ENCODE measurements at places on chromosomes 13 and 19. TPM values are rescaled to one million over a fixed set of nuclear protein-coding genes. Genes with fewer than 3 reads are reported as not detected.
A peak's percentile ranks its signal among the peaks of the same experiment; 100 is the strongest.

Gene ING1
- total RNA-seq = 15.2 TPM

DNA sequence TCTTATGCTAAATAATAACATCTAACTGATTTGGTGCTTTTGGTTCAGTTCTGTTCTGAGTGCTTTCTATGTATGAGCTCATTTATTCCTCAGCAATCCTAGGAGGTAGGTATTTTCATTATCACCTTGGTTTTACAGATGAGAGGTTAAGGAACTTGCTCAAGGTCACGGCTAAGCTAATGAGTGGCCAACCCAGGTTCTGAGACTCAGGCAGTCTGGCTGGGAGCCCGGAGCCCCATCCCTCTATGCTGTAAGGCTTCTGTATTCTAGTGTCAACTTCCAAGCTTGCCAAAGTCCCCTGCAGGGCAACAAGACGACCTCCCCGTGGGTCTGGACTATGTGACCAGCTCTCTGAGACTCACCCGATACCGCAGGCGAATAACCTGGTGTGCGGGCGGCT lies 60.5 kb downstream of the PARP4 start:
- H3K27ac ChIP-seq = no peak overlapping the region
- H3K4me1 ChIP-seq = no peaks in the 10 kb centered on the region
- no peaks in the 10 kb centered on the region for H3K36me3 ChIP-seq
- no peak overlapping the region for H3K4me3 ChIP-seq

Gene DCT
- total RNA-seq = 0.20 TPM

DNA sequence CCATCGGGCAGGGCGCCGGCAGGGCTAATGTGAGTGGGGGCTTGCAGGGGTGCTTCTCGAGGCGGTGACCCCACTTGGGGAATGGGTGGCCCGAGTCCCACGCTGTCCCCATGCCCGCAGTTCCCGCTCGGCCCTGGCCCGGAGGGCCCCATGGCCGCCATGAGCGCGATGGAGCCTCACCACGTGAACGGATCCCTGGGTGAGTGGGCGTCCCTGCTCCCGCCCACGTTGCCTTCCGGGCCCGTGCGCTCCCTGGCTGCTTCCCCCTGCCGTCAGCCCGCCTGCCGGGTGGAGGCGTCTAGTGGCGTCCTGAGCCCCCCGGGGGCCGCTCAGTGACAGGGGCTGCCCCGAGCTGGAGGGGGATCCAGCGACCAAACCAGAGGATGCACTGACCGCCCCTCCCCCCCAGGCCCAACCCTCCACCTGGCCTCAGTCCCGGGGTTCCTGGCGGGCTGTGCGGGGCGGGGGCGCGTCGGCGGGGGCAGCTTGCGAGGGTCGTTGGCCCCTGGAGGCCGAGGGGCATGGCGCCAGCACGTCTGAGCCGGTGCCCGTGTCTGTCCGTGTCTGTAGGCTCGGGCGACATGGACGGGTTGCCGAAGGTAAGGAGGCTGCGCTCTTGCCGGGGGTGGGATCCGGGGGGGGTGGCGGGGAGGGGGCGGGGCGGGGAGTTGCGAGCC lies 4.8 kb downstream of the ISYNA1 start:
- H3K4me3 ChIP-seq = peak overlapping the region; percentile 83
- peaks cover 17% of the 10 kb centered on the region for H3K4me1 ChIP-seq
- H3K27ac ChIP-seq = peak overlapping the region; percentile 43
- H3K36me3 ChIP-seq = no peaks in the 10 kb centered on the region

- peak within 1 kb of the TSS; percentile 85 for H3K4me3 ChIP-seq
- H3K27ac ChIP-seq = peak within 1 kb of the TSS; percentile 77
- no peak for DNase-seq
- H3K4me1 ChIP-seq = peaks cover 25% of the 10 kb centered on the region
- H3K36me3 ChIP-seq = no peaks in the 10 kb centered on the region
Measured at GRCh38 chr19:55647732-55648584, at the start of gene CCDC106. Gene CCDC106, plus strand, starts transcription at chr19:55648212. Its CDS starts 835 bp downstream, at chr19:55649047.

- H3K36me3 ChIP-seq = peaks cover 3% of the 10 kb centered on the region
- no peaks in the 10 kb centered on the region for H3K4me1 ChIP-seq
- H3K4me3 ChIP-seq = no peak overlapping the region
- no peak for DNase-seq
- H3K27ac ChIP-seq = no peak overlapping the region
- peaks cover 33% of the 10 kb centered on the region for H3K27me3 ChIP-seq
Measured at GRCh38 chr19:5313307-5313706, 27.3 kb downstream of the PTPRS start.

DNA sequence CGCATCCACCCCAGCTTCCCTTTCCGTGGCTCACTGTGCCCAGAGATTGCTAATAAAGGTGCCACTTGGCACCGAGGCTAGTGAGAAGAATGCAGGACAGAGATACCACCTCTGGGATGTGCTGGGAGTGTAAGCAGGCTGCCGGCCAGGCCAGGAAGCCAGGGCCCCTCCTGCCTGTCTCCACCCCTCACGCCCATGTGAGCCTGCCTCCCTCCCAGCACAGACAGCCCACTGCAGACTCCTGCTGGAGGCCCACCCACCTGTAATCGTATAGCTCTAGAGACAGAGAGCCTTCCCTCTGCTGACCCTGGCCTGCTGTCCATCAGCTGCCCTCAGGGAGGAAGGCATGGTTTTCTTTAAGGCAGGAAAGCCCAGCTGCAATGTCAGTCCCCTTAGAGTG lies 13.9 kb downstream of the VSTM2B start:
- H3K36me3 ChIP-seq = peaks cover 3% of the 10 kb centered on the region
- DNase-seq = no peak
- H3K4me1 ChIP-seq = no peaks in the 10 kb centered on the region
- no peak overlapping the region for H3K27ac ChIP-seq

Gene NLRP11
- not detected for total RNA-seq

DNA sequence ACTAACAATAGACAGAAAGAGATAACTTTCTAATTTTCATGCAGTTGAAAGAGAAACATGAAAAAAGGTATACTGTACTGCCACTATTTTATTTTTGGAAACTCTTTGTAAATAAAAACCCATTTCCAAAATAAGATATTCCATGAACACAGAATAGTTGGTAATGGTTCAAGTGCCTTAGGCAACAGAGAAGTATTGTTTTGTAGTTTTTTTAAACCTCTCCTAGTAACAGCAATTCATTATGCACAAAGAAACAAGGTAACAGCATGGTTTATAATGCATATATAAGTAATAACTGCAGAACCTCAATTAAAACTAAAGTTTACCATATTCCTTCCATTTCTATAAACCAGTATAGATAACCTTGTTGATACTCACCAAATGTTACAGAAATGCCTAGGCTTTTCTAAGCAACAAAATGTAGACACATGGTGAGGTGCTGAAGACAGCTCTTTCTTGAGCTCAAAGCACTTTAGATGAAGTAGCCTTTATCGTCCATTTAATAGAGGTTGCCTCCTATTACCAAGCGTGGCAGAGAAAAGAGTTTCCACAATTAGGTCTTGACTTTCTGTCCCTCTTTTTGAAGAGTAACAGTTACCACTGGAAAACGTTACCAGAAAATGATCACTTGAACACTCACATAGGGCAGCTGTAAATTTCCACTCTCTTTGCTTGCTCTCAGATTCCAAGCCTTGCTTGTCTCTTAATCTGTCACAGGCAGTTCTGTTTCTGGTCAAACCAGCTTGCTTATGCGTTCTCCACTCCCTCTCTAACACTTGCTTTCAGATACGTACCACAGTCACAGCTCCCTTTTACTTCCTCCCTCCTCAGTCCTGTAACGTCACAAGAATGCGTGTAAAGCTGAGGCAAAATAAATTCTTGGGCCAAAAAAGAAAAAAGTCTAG lies 42.9 kb downstream of the CAB39L start:
- no peak for DNase-seq
- H3K4me3 ChIP-seq = no peak overlapping the region
- H3K27ac ChIP-seq = no peak overlapping the region

DNA sequence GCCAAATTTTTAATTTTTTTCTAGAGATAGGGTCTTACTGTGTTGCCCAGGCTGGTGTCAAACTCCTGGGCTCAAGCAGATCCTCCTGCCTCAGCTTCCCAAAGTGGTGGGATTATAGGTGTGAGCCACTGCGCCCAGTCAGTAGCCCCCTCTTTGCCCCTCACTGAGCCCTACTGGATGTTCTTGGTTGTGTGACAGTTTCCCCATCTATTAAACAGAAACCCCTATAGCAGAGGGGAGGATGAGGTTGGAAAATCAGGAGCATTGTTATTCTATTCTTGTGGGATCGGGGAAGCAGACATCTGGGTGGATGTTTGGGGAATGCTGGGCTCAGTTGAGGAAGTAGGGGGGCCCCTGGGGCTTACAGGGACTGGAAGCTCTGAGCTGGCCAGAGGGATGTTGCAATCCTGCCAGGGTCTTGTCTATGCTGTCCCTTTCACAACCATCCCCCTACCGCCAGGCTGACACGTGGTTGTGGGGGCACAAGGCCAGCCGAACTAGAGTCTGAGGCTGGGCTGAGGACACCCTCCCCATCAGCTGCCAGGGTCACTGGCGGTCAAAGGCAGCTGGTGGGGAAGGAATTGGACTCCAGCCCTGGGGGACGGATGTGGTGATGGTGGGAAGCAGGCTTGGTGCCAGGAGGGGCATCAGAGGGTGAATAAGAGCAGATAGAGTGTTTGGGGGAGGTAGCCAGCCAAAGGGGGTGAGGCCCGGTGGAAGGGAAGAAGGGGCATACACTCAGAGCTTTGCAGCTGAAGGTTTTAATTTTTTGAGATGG lies 10.9 kb downstream of the APOC1 start:
- peaks cover 5% of the 10 kb centered on the region for H3K4me1 ChIP-seq
- no peak for DNase-seq

All from T-helper 17 cell (primary cell).